ENCODE measurements at places on chromosomes 11 and 22.

DNA sequence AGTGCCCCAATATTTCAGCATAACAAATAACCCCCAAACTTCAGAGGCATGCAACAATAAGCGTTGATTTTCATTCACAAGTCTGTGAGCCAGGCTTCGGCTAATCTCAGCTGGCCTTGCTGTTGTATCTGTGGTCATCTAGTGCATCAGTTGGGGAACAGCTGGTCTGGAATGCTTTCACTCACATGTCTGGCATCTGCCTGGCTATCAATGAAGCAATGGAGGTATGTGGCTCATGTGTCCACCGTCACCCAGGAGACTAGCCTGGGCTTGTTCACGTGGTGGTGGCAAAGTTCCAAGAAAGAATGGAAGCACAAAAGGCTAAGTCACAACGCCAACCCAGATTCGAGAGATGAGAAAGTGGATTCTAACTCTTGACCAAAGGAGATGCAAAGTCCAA is 304.8 kb upstream of the ISX start:
- no peak for DNase-seq

- DNase-seq, result no peak
Measured at GRCh38 chr11:20250644-20251247, 90.5 kb upstream of the DBX1 start.

GRCh38 chr11:8603696-8604077 is 9.7 kb upstream of the STK33 start:
- DNase-seq, result no peak

DNA sequence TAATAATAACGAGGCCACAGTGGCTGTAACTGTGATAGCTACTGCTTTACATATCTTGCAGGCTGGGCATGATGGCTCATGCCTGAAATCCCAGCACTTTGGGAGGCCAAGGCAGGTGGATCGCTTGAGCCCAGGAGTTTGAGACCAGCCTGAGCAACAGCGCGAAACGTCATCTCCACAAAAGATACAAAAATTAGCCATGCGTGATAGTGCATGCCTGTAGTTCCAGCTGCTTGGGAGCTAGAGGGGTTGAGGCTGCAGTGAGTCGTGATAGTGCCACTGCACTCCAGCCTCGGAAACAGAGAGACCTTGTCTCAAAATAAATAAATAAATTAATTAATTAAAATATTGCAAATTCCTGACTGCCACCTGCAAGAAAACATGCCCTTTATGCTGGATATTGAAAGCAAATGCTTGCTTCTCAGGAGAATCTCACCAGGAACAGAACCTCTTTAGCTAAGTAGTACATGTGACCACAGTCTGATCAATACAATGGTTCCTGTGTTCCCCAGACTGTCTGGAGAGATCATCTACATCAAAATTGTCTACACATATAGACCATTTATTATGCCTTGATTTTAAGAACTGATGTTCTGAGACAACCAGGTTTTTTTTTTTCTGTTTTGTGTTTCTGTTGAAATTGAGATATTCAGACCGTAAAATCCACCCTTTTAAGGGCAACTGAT is 6.3 kb downstream of the ZBTB3 start:
- DNase-seq, result no peak

- no peak for DNase-seq
Measured at GRCh38 chr22:38204784-38205183, 3.0 kb downstream of the MAFF start.

- DNase-seq, result no peak
Measured at GRCh38 chr22:41920271-41920976, 5.5 kb upstream of the SHISA8 start.

Data from fibroblast of the conjunctiva (primary cell).